Stimulated activated CD4-positive, alpha-beta T cell treated with anti-CD3 and anti-CD28 coated beads, Interleukin-2, amount 100 ng/mL, for 24 hours (primary cell): ENCODE measurements at places on chromosomes 16 and 17.

DNA sequence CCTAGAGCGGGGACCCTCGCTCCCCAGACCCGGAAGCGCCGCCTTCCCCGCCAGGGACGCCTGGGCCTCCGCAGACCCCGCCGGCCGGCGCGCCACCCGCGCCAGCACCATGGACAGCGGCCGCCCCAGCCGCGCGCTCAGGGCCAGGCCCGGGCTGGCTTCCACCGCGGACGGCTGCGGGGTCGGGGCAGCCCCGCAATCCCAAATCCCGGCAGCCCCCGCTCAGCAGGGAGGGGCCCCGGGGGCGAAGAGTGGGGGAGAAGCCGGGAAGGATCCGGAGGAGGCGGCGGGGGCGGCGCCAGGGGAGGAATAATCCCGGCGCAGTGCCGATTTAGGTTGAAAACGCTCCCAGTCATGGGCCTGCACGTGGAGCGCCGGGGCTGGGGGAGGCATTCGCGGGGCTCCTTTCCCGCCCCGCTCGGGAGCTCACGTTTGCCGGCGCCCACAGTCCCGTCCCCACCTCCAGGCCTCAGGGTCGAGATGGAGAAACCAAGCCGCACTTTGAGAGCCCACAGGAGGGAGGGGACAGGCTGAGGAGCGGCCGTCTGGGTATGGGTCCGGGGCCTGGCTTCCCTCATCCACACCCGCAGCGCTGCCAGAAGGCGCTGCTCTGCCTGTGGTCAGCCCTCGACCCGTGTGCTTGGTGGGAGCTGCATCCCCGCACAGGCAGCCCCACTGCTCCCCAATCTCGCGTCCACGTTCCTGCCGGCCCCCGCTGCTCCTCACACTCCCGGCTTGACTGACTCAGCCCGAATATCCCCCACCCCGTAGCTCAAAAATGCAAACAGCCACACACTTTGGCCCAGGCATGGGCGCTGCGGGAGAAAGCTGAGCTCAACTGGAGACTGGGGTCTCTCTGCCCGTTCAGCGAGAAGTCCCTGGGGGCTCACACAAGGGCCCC is 4.7 kb downstream of the FBXL16 start:
- DNase-seq, result peak; percentile 66

GRCh38 chr17:64006361-64007088 is 8.4 kb downstream of the PRR29 start:
- no peak for DNase-seq

DNA sequence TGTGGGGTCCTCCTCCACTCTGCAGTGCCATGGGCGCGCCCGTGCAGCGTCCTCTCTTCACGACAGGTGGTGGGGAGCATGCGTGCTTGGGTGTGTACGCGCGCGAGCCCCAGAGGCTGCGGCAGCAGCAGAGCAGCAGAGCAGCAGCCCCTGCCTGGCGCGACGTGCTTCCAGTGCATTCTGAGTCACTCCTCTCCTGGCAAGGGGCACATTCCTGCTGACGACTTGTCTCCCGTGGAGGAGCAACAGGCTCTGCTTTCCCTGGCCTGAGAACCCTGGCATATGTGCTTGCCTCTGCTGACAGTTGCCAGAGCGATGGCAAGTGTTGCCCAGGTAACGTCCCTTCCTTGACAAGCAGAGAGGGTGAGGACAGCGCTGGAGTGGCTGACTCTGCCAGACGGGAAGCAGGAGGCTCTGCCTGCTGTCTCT is 133.8 kb upstream of the PLCG2 start:
- DNase-seq, result no peak

GRCh38 chr16:88345031-88345720 is 37.6 kb upstream of the ZNF469 start:
- DNase-seq, result no peak

DNA sequence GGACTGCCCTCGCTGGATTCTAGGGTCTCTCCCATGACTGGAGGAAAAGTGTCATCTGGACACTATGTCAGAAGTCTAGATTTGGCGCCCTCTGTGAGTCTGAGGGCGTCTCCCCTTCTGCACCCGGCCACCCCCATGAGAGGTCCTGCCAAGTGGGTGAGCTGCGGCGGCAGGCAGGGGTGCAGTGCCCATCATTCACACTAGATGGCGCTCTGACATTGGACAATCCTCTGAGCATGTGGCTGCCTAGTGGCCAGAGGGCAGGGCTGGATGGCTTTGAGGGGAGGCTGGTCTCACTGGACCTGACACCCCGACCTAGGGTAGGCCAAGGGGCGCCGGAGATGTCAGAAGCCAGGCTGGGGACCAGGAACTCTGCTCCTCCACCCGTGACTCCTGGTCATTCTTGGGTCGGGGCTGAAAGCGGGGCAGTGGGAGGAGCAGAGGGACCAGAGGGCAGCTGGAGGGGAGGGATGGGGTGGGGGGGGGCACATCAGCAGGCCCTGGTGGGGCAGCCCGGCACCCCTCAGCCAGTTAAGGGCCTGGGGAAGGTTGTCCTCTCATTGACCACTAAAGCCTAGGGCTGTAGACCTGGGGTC is 28.0 kb downstream of the MRM1 start:
- peak; percentile 87 for DNase-seq

- DNase-seq, result no peak
These were observed 129.2 kb downstream of the FOXL1 start for GRCh38 chr16:86707581-86707980.

DNA sequence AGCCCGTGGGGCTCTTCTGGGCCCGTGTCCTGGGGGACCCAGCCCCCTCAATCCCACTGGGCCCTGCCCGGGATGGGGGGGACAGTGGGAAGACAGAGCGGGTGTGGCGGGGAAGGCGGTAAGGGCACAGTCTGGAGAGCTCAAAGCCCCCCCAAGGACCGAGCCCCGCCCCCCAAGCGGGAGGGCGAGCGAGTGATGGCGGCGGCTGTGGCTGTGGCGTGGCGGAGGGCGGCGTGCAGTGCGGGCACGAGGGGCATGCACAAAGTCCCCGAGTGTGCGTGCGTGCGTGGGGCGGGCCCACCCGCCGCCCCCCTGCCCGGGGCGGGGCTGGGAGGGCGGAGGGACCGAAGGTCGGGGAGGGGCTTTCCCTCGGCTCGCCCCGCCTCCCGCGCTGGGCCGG is 3.6 kb upstream of the WDR24 start:
- DNase-seq, result no peak

GRCh38 chr16:69405757-69406156 is 18.7 kb upstream of the CYB5B start:
- no peak for DNase-seq

DNA sequence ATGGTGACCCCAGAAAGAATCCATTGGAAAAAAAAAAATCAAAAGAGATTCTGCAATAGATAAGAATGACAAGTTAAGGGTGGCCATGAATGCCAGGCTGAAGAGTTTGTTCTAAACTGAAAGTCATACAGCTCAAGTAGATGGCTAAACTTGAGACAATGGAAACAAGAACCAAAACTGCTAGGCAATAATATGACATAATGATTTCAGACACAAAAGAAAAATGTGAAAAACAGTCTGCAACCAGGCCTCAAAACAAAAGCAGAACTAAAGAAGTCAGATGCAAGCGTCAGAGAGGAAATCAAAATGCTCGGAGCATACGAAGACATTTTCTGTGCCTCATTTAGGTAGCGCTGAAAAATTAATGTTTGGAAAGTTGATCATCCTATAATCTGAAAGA is 54.4 kb upstream of the YPEL2 start:
- DNase-seq, result no peak

DNA sequence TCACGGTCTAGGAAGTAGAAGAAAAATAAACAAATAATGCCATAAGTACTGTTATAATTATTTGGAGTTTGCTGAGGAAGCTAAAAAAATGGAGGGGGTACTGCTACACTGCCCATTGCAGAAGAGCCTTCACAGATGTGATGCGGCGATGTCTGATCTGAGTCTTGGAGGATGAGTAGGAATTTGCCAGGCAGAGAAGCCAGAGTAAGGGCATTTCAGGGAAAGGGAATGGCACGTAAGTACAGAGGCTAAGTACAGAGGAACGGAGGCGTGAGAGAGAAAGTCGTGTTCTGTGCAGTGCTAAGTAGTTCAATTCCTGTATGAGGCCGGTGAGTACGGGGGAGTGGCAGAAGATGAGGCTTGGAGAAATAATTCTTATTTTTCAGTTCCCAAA is 741 bp upstream of the GRB2 start:
- no peak for DNase-seq

- DNase-seq, result peak; percentile 88
These were observed 15.8 kb downstream of the TMC6 start for GRCh38 chr17:78112518-78113471.
